ENCODE measurements at places on chromosomes 12 and 14.
A peak's percentile ranks its signal among the peaks of the same experiment; 100 is the strongest.

DNA sequence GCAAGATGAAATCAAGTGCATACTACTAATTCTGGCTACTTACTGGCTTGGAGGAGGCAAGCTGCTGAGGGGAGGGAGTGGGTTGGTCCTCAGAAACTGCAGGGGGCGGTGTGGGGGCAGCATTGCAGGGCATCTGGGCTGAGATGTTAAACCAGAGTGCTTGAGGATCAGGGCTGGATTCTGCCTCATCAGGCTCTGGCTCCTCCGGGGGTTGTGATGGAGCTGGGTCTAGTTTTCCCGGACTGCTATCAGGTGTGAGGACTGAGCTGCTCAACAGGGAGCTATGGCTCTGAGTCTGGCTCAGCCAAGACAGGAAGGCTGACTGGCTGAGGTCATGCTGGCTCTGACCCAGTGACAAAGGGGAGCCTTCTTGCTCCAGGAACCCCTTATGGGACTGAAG is 28.6 kb downstream of the BAZ2A start:
- DNase-seq, result no peak

GRCh38 chr12:100553936-100554335 is 19.5 kb upstream of the GAS2L3 start:
- DNase-seq, result no peak

- no peak for DNase-seq
Measured at GRCh38 chr14:21940887-21941856, 267.6 kb upstream of the OR4E1 start.

- DNase-seq, result no peak
Measured at GRCh38 chr14:91910196-91910595, 37.3 kb downstream of the FBLN5 start.

DNA sequence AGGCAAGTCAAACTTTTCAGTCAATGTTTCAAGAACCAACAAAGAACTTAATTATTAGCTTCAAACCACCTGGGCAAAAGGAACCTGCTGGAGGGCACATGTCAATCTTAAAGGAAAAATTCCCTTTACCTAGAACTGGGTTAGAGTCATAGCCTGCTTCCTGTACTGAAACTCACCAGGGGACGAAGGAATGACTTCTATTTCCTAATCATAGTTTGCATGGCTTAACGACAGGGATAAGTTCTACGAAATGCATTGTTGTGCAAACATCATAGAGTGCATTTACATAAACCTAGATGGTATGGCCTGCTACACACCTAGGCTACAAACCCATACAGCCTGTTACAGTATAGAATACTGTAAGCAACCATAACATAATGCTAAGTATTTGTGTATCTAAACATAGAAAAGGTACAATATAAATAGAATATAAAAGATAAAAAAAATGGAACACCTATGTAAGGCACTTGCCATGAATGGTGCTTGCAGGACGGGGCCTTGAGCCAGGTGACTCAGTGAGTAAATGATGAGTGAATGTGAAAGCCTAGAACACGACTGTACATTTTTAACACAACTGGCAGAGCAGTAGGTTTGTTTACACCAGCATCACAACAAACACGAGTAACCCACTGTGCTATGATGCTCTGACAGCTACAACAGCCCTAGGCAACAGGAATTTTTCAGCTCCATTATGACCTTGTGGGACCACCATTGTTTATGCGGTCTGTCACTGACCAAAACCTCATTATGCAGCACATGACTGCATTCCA is 234.9 kb upstream of the CAND1 start:
- no peak for DNase-seq

DNA sequence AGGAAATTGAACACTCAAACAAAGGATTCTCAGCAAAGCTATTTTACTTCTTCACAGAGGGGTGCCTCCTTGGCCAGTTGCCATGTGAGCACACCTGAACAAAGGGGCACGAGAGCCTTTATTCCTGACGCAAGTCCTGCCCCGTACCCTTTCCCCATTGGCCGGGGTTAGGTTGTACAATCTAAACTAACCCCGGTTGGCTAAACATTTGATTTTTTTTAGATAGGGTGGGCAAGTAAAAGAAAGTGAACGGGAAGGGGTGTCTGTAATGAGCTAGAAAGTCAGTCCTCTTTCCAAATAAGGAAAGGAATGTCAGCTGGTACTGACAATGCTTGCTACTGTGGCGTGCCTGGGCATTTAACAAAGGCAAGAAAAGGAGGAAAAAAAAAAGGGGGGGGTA is 135.5 kb upstream of the CDKN3 start:
- no peak for DNase-seq

DNA sequence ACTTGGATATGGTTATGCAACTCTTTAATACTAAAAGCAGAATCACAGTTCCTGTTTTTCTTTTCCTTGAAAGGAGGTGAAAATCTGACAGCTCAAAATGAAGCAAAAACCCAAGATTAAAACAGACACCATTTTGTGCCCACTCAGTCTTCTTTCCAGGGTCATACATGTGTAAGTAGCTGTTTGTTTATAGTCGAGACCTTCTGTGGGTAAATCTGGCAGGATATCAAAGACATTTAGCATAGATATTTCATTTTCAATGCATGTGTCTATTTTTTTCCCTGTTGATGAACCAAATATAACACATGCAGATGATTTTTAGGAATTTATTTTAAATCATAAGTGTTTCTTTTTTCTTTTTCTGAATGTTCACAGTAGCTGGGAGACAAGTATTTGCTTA is 398.8 kb downstream of the FOXG1 start:
- DNase-seq, result no peak

GRCh38 chr14:65496178-65496993 is 83.9 kb downstream of the FUT8 start:
- DNase-seq, result no peak

GRCh38 chr12:37543966-37544668 is 772.5 kb upstream of the ALG10B start:
- no peak for DNase-seq

DNA sequence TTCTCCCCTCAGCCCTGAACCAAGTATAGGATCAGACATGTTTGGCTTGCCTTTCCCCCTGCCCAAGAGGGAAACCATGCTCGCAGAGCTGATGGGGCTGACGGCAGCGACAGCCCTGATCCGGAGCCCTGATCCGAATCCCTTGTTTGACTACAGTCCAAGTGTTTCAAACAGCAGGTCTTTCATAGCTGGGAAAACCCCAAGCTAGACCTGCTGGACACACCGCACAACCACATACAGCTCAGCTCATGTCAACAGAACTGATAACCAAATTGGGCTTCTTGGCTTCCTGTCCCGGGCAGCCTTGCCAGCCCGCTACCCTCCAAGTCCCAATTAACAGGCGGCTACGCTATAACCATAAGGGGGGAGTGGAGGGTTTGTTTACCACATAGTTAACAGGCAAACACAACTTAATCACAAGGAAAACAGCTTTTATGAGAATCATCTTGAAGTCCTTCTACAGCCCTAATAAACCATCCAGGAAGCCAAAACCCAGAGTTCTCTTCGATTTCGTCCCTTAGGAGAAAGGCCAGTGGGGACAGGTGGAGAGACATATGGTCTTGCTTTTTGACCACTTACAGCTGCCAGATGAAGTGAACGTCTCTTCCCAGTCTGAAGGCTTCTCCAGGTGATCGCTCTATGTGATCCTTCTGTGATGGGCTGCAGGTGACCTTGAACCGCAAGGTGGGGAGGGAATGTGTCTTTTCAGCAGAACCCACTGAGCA is 64.5 kb upstream of the MANSC4 start:
- DNase-seq, result no peak

GRCh38 chr14:39229222-39229543 is 4.5 kb upstream of the MIA2 start:
- no peak for DNase-seq

GRCh38 chr14:49549881-49550280 is 36.3 kb downstream of the RPS29 start:
- no peak for DNase-seq

DNA sequence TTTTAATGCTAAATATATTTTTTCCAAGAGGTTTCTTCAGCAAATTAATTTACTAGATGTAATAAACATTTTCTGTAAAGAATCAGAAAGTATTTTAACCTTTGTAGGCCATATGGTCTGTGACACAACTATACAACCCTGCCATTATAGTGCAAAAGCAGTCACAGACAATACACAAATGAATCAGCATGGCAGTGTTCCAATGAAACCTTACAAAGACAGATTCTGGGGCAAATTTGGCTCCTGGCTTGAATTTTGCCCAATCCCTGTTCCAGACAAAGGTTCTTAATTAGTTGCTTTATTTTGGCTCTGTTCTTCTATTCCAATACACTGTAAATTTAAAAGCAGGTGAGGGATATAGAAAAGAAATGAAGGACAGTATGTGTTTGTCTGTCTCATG is 352.5 kb downstream of the C12orf50 start:
- no peak for DNase-seq

- DNase-seq, result no peak
Measured at GRCh38 chr12:111269718-111270117, 99.2 kb downstream of the PHETA1 start.

GRCh38 chr14:30507209-30507608 is 51.7 kb upstream of the G2E3 start:
- DNase-seq, result no peak

DNA sequence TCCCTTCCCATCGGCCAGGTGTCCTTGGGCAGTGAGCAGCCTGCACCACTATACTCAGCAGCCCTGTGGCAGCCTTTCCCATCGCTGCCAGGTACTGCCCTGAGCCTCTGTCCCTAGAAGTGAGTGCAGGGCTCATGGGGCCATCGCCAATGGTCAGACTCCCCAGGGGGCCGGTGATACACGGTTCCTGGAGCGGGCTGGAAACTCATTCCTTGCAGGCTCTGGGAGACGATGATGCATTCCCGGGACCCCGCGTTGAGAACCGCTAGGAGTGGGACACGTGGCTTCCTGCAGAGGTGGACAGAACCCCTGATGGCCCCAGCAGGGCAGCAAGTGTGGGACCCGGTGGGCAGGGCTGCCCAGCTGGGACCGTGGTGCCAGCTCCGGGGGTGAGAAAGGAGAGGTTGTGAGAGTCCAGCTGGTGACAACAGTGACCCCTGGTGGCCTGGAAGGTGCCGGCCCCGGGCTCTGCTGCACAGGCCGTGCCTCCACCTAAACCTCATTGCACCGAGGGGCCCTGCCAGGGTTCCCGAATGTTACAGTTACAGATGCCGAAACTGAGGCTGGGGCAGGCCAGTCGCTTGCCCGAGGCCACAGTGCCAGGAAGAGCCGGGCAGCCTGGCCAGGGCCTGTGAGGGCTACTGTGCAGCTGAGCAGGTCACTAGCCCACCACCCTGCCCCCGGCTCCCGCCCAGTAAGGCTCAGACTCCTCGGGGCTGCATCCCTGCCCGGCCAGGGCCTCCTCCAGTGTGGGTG is 33.8 kb downstream of the FBRSL1 start:
- peak; percentile 61 for DNase-seq

GRCh38 chr12:132403636-132404434 is 74.4 kb upstream of the GALNT9 start:
- no peak for DNase-seq

All from activated CD4-positive, CD25-positive, alpha-beta regulatory T cell (primary cell).